Dorsolateral prefrontal cortex (tissue), 122 donors: ENCODE measurements at places on chromosomes 7 and 10.
A peak's percentile ranks its signal among the peaks of the same experiment; 100 is the strongest.

- no peak for DNase-seq
These were observed 86.7 kb downstream of the ZNF33B start for GRCh38 chr10:42551582-42552187.

GRCh38 chr10:68208424-68209042, 23.4 kb downstream of the ATOH7 start:
- peak; percentile 50 for DNase-seq

- no peak for DNase-seq
These were observed 46.5 kb downstream of the TMEM106B start for GRCh38 chr7:12257582-12257981.

- no peak for DNase-seq
These were observed 77.1 kb downstream of the SEC23IP start for GRCh38 chr10:119969609-119970008.

- DNase-seq, result no peak
These were observed 10.3 kb upstream of the KCNK18 start for GRCh38 chr10:117186832-117187615.

DNA sequence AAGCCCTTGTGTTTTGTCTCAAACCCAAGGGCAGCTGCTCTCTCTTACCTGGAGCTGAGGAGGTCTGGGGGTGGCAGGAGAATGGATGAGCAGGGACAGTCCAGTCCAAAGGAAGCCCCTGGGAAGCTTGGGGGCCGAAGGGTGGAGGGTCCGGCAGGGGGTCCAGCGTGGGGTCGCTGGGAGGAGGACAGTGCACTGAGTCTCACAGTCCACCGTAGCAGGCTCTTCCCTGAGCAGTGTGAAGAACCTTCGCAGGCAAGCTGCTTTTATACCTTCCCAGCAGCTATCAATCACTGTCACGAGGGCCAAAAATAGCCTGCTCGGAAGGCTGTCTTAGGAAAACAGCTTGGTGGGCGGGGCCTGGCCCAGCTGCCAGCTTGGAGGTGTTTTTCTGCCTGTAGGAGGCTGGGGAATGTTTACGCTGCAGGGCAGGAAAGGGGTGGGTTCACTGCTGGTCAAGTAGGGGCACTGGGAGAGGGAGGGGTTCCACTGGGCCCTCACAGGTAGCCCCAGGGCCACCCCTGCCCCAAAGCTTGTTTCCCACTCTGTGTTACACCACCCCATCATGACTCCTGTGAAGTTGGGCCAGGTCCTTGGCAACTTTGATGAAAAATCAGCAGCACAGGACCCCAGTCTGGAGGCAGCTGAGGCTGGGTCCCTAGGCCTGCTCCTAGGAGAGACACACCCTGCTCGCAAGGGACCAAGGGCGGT, at the start of gene DEPP1:
DEPP1 (minus strand) TSS at position 240 of the 711 bp plus-strand sequence. CDS start 779 bp downstream, outside the sequence.
- DNase-seq, result peak; percentile 97

DNA sequence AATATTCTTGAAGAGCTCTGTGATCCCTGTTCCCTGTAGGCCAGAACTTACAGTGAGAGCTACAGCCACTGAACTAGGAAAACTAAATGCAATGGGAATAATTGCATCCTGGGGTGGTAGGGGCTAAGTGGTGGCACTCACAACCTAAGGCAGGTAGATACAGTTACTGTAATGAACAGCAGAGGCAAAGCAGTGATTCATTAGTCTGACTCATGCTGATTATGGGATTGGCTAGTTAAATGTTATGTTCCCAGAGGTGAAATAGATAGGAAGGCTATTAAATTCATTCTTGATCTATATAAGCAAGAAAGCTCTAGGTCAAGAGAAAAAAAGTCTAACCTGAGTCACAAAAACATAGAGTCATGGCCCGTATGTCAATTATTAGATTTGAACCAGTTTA, 173.1 kb upstream of the MALRD1 start:
- DNase-seq, result no peak

DNA sequence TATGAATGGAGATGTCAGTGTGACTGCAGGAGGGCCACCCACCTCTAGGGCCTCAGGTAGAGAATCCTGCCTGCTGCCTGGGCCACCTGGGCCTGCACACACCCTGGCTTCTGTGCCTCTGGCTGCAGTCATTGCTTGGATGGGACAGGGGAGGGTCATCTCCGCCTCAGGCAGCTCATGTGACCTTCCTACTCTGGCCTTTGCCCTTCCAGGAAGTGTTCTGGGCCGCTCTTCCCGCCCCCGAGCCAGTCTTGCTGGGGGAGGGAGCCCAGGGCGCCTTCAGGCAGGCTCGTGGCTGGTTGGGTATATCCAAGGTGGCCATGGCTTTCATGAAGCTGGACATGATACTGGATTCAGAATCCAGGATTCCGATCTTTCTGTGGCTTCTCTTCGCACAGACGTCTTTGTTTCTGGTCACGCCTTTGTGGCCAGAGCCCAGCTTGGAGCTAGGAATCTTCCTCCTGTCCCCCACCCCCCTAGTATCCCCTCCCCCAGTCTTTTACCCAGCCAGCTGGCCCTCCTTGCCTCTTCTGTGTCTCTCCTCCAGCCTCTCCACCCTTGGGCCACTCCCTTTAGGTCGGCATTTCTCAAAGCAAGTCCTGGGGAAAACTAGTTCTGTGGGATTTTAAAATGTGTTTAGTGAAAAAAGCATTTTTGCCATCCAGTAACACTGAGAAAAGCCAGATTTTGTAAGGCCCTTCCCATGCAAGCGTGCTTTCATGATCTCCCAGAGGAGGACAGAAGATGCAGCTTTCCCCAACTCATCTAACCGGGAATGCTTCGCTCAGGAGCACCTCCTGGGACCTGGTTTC, 119.6 kb downstream of the ZMIZ1 start:
- DNase-seq, result no peak

GRCh38 chr7:42677751-42678699, 233.8 kb downstream of the C7orf25 start:
- no peak for DNase-seq

DNA sequence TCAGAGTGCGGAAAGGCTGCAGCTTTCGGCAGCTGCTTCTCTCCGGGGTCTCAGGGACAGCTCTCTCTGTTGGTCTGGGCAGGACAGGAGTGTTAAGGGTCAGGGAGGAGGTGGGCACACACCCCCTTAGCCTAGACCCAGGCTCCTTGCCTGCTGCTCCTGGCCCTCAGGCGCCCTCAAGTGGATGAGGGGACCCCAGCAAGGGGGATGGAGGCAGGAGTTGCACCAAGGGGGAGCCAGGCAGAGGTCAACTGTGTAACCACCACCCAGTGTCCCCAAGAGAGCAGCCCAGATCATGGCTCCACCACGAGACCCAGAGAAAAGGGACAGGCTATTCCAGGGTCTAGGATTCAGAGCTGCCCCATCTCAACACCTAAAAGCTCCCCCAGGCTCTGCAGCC, 26.9 kb downstream of the SPOCK2 start:
- no peak for DNase-seq

DNA sequence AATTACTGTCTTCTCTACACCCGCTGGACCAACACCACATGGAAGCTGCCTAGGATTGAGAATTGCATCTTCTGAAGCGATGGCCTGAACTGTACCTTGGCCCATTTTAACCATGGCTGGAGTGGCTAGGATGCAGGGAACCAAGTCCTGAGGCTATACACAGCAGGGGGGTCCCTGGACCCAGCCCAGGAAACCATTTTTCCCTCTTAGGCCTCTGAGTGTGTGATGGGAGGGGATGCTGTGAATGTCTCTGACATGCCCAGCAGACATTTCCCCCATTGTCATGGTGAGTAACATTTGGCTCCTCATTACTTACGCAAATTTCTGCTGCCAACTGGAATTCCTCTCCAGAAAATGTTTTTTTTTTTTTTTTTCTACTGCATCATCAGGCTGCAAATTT, 822.7 kb downstream of the PCDH15 start:
- DNase-seq, result no peak

GRCh38 chr10:7534480-7534852, 123.6 kb upstream of the SFMBT2 start:
- no peak for DNase-seq

DNA sequence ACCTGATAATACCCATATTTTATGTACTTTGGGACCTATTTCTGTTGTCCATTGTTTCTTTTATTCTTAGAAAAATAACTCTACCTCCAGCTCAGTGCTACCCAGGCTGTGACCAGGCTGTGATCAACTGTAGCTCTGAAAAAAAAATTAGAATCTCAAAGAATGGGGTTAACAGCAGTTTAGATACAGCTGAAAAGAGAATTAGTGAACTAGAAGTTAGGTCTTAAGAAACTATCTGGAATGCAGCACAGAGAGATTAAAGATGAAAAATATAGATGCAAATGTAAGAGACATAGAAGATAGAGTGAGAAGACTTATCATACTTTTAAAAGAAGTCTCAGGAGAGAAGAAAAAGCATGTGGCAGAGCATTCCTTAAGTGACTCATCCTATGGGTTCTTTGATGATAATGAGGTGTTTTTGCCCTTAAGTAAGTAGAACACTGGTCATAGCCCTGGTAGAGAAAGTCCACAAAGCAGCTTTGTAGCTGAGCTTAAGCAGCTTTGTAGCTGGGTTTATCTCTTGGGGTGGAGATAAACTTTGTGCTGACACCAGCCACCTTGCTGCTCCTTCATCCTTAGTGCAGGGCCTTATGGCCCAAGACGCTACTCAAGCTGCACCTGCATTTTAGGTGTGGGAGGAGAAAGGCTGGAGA, 27.3 kb upstream of the SFRP5 start:
- no peak for DNase-seq

DNA sequence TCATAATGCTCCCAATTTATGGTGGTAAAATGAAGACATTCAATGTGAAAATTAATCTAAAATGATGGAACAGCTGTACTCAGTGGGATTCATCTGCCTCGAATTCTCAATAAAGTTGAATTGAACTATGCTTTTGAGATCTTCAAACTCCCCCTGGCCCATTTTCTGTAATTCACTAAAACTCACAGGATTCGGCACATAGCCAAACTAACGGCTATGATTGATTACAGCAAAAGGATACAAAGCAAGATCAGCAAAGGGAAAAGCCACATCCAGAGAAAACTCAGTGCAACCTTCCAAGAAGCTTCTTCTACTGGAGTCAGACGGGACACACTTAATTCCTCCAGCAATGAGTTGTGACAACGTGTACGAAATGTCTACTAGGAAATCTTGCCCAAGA, 307.5 kb downstream of the CNTNAP2 start:
- DNase-seq, result no peak

- no peak for DNase-seq
These were observed 171.7 kb downstream of the KIF20B start for GRCh38 chr10:89873055-89873454.

DNA sequence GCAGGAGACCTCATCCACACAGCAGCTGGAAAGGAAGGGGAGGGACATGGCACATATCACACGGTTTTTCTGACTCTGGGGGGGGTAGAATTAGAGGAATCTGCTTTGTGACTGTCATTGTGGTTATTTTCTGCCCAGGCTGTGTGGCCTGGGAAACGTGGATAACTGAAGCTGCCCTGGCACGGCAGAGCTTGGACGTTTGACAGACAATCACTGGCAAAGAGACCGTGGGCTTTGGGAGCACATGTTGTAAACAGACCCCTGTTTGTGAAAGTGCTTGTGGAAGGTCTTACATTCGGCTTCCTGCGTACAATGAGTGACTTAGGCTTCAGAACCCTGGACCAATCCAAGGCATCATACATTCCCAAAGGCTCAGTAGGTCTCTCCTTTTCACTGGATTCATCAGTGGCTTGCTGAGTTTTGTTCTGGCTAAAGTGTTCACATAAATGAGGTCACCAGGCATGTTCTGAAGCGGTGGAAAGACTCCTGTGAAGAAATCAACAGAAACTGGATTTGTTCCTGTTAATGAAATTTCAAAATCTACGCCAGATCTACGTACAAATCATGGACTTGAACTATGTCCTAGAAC, 188.2 kb downstream of the TEX36 start:
- DNase-seq, result no peak

GRCh38 chr7:146874722-146875121, 758.1 kb downstream of the CNTNAP2 start:
- DNase-seq, result no peak

GRCh38 chr10:43419997-43420368, 11.0 kb upstream of the HNRNPF start:
- no peak for DNase-seq

DNA sequence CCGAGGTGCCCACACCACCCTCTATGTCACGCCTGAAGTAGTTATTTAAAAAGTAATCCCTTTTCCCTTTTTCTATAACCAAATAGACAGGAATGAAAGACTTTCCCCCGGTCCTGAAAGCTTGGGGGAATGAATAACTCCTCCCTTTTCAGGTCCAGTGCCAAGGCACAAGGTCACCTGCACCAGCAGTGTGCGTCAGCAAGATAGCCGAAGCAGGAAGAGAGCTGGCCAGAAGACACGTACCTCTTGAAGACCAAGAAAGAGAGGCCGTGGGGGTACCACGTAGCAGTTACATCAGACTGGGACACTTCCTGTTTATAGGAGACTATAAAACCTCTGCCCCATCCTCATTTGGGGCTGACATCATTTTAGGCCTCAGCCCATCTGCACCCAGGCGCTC, 10.7 kb upstream of the AKR1B1 start:
- DNase-seq, result no peak

DNA sequence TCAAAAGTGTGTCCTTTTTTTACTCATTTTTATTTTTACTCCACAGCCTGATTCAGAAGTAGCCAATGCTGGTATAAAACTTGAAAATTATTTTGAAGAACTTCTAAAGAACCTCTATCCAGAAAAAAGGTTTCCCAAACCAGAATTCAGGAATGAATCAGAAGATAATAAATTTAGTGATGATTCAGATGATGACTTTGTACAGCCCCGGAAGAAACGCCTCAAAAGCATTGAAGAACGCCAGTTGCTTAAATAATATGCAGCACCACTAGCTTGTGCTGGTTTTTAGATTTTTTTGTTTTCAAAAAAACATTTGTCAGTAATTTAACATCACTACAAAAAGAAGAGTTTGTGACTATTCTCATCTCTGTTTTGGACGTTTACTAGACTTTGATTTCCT, 116.5 kb downstream of the SVOPL start:
- no peak for DNase-seq

DNA sequence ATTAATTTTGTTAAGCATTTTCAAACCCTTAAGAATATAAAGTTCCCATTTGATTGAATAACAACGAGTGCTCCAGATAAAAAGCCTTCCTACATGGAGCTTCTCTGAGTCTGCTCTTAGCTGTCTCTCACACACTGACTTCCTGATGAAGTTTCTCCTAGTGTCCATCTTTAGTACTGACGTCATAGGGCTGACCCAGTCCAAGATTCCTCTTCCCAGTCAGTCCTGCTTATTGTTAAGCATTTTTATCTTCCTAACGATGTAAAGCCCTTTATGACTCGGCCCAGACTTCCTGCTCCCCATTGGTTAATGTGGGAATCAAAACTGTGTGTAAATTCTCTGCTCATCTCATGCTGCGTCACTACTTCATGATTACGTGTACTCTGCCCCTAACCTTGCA, 398.8 kb downstream of the TFEC start:
- DNase-seq, result no peak
